Panc1 (cell line): ENCODE measurements at places on chromosomes 12 and 14. TPM values are rescaled to one million over a fixed set of nuclear protein-coding genes. Genes with fewer than 3 reads are reported as not detected.

NGDN gene
- total RNA-seq, result 24.7 TPM

IFNG-AS1 gene
- total RNA-seq, result not detected

MMP17 gene
- 30.0 TPM for total RNA-seq

ATL1 gene
- 1.5 TPM for total RNA-seq

GRCh38 chr12:14514154-14514842, 53.4 kb downstream of the PLBD1 start:
- no peak for DNase-seq

DNA sequence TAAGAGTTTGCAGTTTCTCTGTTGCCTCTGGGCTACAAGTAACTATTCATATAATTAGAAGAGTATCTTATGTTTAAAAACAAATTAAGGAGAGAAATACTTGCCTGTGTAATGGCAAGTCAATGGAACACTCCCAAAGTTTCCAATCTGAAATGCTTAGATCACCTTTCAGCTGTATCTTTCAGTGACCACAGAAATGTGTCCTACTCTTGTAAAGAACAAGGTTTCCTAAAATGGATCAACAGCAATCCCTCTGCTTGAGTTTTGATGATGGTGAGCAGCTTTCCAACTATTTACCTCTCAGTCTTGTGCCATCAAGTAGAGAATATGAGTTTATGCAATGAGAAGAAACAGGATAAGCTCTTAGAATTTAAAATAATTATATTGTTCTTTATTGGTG, 92.9 kb downstream of the ERGIC2 start:
- DNase-seq, result no peak

DNA sequence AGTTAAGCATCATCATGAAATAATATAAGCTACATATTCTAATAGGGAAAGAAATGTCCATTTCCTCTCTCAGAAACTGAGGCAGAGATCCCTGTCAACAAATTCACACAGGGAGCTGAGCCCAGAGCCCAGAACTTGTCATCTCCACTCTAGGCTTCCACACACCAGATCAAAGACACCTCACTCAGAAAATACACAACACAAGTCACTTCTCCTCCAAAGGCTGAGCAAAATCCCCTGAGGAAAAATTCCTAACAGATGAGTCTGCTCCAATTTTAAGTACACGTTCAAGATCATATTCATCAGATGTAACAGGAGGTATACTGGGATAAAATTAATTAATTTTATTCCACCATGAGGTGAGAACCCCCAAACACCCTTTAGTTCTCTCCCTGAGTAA, 227.3 kb downstream of the DPF3 start:
- DNase-seq, result no peak

DNA sequence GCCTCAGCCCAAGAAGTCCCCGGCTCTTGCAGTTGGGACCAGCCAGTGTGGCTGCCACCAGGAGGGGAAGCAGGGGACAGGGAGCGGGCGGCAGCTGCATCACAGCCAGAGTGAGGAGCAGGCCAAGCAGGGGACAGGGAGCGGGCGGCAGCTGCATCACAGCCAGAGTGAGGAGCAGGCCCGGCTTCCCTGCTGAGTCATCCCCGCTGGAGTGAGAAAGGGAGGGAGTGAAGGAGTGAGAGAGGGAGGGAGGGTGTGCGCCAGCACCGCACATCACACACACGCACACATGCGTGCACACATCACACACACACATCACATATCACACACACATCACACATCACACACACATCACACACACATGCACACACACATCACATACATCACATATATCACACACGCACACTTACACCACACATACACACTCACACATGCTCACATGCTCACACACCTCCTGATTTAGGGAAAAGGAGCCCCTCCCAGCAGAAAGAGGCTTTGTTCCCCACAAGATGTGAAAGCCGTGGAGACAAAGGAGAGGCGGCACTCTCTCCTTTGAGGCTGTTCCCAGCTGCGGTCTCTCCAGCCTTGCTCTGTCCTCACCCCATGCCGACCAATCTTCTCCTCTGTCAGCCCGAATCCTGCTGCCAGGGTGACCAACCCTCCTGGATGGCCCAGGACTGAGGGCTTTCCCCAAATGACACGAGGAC, 16.7 kb upstream of the ZDHHC22 start:
- DNase-seq, result no peak

GRCh38 chr14:104145826-104146601, 7.6 kb downstream of the KIF26A start:
- DNase-seq, result no peak

DNA sequence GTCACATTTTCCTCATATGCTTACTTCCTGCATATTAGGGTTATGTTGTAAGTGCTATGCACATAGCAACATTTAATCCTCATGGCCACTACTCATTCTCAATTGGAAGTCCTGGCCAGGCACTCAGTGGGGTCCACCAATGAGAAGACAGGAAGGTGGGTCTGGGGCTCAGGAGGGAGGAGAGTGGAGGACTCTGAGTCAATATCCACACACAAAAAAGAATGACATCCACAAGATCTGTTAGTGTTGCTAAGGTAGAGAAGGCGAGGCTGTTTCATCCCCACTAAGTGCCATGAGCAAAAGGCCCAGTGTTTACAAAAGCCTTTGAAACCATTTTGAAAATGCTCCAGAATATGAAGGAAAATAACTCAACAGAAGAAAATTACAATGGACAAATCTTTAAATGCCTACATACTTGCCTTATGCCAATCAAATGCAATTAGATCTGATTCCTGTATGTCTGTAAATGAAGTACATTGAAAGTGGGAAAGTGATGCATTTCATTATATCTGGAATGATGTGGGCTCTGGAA, 53.9 kb downstream of the EID3 start:
- no peak for DNase-seq

- no peak for DNase-seq
Observed at GRCh38 chr14:89040080-89040459, 215.6 kb downstream of the TTC8 start.

GRCh38 chr12:49889361-49890095, 14.2 kb downstream of the FAIM2 start:
- DNase-seq, result no peak

GRCh38 chr14:92898566-92899131, 24.3 kb upstream of the CHGA start:
- DNase-seq, result no peak

GRCh38 chr12:29431513-29431912, 50.5 kb upstream of the ERGIC2 start:
- DNase-seq, result no peak
